ENCODE measurements at places on chromosomes 7 and 10. TPM values are rescaled to one million over a fixed set of nuclear protein-coding genes. Genes with fewer than 3 reads are reported as not detected.

Gene BTBD16
- total RNA-seq, result not detected

Gene SPDYE5
- 0.12 TPM for total RNA-seq

Gene EEPD1
- 11.3 TPM for total RNA-seq

Gene OR2A42
- not detected for total RNA-seq

Gene ELN
- total RNA-seq, result 385 TPM

Gene PLXDC2
- total RNA-seq, result 2.1 TPM

Gene KCNMA1
- 9.8 TPM for total RNA-seq

Gene LBX1
- total RNA-seq, result not detected

Gene ZNF12
- 9.7 TPM for total RNA-seq

Gene CCDC172
- total RNA-seq, result not detected

Gene RAPGEF5
- total RNA-seq, result 1.7 TPM

Gene SPRN
- total RNA-seq, result 0.12 TPM

Gene GHRHR
- total RNA-seq, result not detected

Gene IDE
- 7.8 TPM for total RNA-seq

All from smooth muscle cell of the coronary artery (primary cell).